ENCODE measurements at places on chromosomes 1 and 21. TPM values are rescaled to one million over a fixed set of nuclear protein-coding genes. Genes with fewer than 3 reads are reported as not detected.

The IFI44 gene
- 31.0 TPM for total RNA-seq

The PGD gene
- 160 TPM for total RNA-seq

The S100B gene
- total RNA-seq = 900 TPM

The RCAN1 gene
- total RNA-seq = 71.2 TPM

The SLC9A1 gene
- 7.5 TPM for total RNA-seq

The IFNLR1 gene
- total RNA-seq = not detected

The C1orf94 gene
- not detected for total RNA-seq

The CEPT1 gene
- 34.7 TPM for total RNA-seq

The AIRE gene
- not detected for total RNA-seq

The LRRC8C gene
- total RNA-seq = 22.2 TPM

The OR2T33 gene
- total RNA-seq = 1.6 TPM

The GJA9 gene
- total RNA-seq = not detected

The GSTM1 gene
- 14.1 TPM for total RNA-seq

The PADI1 gene
- not detected for total RNA-seq

The TACSTD2 gene
- total RNA-seq = 11.6 TPM

The FAM72C gene
- not detected for total RNA-seq

The NDUFV3 gene
- total RNA-seq = 70.2 TPM

The SLC6A17 gene
- total RNA-seq = not detected

The ATAD3A gene
- 47.4 TPM for total RNA-seq

The UBIAD1 gene
- total RNA-seq = 23.5 TPM

The JAM2 gene
- 43.5 TPM for total RNA-seq

The COPA gene
- total RNA-seq = 127 TPM

The CR1L gene
- not detected for total RNA-seq

The MAN1C1 gene
- total RNA-seq = 25.1 TPM

The TCHH gene
- 0.22 TPM for total RNA-seq

The ARHGEF16 gene
- 17.7 TPM for total RNA-seq

The PADI2 gene
- total RNA-seq = 2.4 TPM

The LCE2C gene
- total RNA-seq = not detected
